A549 treated with Mapracorat at 1 μM for 4 hours (cell line): ENCODE measurements at places on chromosomes 1 and 21. TPM values are rescaled to one million over a fixed set of nuclear protein-coding genes. Genes with fewer than 3 reads are reported as not detected.

Gene SHISA4
- 11.4 to 19.2 TPM (median 17.3 TPM) in 5 replicates for total RNA-seq

Gene NKAIN1
- total RNA-seq: 0.92 to 1.4 TPM (median 1.1 TPM) in 5 replicates

Gene SIM2
- 5.3 to 8.8 TPM (median 7.1 TPM) in 5 replicates for total RNA-seq

Gene HES2
- total RNA-seq: 2.6 to 5.7 TPM (median 5.2 TPM) in 5 replicates

Gene RUNX1
- total RNA-seq: 5.7 to 10.5 TPM (median 9.0 TPM) in 5 replicates
